ENCODE measurements at places on chromosomes 4 and X. TPM values are rescaled to one million over a fixed set of nuclear protein-coding genes. Genes with fewer than 3 reads are reported as not detected.

DCAF4L1 gene
- total RNA-seq = under 0.01 TPM

AFF2 gene
- 0.72 TPM for total RNA-seq

FAM133A gene
- total RNA-seq = not detected

TMPRSS11D gene
- total RNA-seq = not detected

LNX1 gene
- 0.86 TPM for total RNA-seq

MAGED4 gene
- 18.5 TPM for total RNA-seq

FOXR2 gene
- not detected for total RNA-seq

TCEANC gene
- total RNA-seq = 1.7 TPM

DAPP1 gene
- total RNA-seq = not detected

RENBP gene
- 6.6 TPM for total RNA-seq

GAGE13 gene
- not detected for total RNA-seq

GAGE1 gene
- not detected for total RNA-seq

TCEAL7 gene
- total RNA-seq = 11.7 TPM

LDOC1 gene
- 6.2 TPM for total RNA-seq

PAGE3 gene
- not detected for total RNA-seq

ITGB1BP2 gene
- total RNA-seq = 2.0 TPM

GASK1B gene
- total RNA-seq = 53.6 TPM

BEND2 gene
- not detected for total RNA-seq

MAGEB6B gene
- not detected for total RNA-seq

BEX1 gene
- 9.0 TPM for total RNA-seq
